Immature natural killer cell (primary cell): ENCODE measurements at places on chromosomes 3 and 15. TPM values are rescaled to one million over a fixed set of nuclear protein-coding genes. Genes with fewer than 3 reads are reported as not detected.

- DNase-seq, result no peak
Measured at GRCh38 chr3:61956236-61956635, 394.9 kb downstream of the PTPRG start.

DNA sequence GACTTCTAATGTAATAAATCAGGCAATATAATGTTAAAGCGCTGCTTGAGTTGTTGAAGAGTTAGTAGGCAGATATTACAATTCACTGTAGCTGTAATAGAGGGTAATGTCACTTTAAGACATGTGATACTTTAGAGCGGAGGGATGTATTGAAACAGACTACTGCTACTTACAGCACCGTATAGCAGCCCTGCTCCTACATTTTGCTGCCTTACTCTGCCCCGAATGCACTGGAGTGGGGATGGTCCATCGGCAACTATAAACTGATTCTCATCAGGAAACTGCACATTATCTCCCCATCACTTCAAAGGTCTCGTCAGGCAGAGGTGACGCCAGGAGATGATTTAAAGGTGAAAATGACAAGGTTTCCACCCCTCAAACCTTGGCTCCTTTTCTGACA, 349.7 kb upstream of the SUCLG2 start:
- DNase-seq, result no peak

DNA sequence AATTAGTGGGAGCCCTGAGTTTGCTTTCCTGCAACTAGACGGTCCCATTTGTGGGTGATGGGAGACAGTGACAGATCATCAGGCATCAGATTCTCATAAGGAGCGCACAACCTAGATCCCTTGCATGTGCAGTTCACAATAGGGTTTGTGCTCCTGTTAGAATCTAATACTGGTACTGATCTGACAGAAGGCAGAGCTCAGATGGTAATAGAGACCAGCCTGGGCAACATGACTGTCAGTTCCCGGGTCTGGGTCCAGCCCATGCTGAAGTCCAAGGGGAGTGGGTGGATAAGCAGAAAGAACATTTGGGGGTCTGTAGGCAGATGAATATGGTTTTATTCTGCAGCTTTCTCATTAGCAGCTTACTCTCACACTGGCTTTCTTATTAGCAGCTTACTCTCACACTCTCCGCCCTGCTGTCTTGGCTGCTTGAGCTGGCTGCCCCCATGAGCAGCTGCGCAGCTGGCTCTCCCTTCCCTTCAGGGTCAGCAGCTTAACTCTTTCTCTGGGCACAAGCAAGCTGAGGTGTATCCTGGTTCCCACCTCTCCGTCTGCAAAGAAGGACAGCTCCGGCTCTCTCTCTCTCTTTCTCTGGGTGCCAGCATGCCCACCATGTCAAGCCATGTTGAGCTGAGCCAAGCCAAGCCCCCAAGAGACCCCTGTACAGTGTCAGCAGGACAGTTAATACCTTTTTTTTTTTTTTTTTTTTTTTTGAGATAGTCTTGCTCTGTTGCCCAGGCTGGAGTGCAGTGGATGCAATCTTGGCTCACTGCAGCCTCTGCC, 46.5 kb downstream of the KLHDC8B start:
- DNase-seq, result no peak

- no peak for DNase-seq
Measured at GRCh38 chr15:65991721-65992483, 122.6 kb downstream of the RAB11A start.

DNA sequence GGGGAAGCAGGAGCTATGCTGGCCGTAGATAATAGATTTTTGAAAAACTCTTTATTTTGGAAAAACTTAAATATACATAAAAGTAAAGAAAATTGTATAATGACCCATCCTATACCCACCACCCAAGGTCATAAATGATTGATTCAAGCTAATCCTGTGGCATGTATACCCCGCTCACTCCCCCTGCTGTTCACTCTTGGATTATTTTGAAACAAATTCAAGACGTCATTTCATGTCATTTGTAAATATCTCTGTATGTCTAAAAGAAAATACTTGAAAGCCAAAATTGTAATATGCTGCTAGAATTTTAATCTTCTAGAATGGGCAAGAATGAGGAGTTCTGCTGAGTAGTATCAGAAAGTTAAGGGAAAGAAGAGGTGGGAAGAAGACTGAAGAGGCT, 241.7 kb downstream of the FEZF2 start:
- no peak for DNase-seq

DNA sequence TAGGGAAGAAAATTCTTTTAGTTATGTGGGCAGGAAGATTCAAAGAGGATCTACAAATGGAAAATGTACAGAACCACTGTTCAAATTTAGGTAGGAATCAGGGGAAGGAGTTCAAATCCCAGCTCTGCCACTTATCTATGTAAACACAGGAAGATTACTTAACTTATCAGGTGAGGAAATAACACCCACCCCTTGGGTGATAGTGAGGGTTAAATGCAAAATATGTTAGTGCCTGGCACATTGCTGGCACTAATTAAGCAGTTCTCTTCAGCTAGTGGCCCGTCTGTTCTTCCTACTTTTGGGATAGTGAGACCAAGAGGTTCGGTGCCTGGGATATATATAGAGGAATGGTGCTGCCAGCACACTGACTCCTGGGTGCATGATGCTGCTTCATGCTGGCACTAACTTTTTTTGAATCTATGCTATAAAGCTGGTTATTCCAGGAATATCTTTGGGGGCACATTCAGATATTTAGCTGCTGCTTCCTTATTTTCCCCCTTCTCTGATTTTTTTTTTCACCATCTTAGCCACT, 83.8 kb downstream of the XRN1 start:
- no peak for DNase-seq

DNA sequence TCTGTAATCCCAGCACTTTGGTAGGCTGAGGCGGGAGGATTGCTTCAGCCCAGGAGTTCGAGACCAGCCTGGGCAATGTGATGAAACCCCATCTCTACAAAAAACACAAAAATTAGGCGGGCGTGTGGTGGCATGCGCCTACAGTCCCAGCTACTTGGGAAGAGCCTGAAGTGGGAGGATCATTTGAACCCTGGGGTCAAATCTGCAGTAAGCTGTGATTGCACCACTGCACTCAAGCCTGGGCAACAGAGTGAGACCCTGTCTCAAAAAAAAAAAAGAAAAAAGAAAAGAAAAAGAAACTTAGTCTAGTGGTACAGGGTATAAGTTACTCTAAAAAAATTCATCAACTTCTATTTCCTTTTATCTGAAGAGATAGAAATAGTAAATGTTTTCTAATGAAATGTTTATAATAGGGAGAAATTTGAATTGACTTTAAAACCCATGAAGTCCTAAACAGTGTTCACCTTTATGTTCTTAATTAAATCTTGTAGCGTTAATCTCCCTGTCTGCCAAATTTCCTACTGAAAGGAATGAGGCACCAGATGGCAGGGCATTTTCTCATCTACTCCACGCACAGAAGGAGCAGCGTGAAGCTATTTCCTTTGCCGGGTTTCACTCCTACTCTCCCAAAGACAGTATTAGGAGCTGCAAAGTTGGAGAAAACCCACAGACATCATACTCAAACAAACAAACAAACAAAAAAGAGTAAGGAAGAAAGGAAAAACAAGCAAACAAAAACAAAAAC, 1.9 kb downstream of the PCLAF start:
- DNase-seq, result no peak

DNA sequence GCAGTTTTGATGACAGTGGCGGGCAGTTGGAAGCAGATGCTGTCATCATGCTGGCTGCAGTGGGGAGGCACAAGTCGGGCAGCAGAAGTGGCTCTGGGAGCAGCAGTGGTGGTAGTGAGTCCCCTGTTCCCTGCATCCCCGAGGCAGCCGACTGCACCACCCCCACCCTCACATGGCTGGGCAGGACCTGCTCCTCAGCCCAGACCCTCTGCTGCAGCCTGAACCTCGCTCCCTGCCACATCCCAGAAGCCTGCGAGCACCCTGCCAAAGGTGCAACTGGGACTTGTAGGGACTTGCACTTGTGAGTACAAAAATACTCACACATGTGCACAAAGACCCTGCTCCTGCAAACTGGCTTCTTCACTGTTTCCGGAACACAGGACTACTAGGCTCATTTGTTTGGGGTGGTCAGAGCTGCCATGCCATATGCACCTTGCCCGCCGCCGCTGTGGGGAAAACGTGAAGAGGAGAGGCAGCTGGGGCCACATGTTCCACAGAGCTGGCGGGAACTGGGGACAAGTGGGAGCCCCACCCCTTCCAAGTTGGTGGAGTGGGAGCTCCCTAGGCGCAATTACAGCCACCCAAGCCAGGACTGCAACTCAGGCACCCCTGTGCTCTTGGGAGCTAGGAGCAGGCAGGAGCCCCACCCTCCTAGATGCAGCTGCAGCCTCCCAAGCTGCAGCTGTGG, 2.2 kb downstream of the JMJD7 start:
- DNase-seq, result no peak

GRCh38 chr3:100033903-100034471, 80.3 kb downstream of the FILIP1L start:
- no peak for DNase-seq

GRCh38 chr3:46918634-46919033, 41.1 kb downstream of the PTH1R start:
- no peak for DNase-seq

DNA sequence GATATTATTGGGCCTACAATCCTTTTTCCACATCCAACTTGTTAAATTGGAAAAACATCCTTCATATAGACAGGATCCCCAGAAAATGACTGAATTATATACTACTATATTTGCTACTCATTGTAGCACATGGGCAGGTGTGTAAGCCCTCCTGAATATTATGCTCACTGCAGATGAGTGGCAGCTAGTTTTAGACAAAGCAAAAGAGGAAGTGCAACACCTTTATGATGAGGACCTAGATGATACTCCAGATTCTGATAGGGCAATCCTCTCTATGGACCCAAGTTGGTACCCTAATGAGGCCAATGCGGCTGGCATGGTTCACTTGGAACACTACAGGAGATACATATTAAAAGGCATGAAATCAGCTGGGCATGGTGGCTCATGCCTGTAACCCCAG, 119.1 kb upstream of the PLCL2 start:
- DNase-seq, result no peak

DNA sequence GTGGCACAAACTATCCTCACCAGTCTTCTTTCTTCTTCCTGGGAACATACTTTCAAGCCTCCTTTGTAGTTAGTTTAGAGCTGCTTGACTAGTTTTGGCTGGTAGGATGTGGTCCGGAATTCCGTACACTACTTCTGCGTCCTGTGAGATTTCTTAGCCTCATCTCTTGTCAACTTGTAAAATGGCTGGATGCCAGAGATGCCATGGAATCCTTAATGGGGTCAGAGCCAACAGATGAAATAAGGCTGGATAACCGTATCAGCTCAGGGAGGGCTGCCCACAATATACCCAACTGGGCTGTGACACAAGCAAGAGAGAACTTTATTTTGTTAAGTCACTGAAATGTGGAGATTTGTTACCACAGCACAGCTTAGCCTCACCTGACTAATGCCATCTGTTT, 466.9 kb upstream of the MDFIC2 start:
- no peak for DNase-seq

DNA sequence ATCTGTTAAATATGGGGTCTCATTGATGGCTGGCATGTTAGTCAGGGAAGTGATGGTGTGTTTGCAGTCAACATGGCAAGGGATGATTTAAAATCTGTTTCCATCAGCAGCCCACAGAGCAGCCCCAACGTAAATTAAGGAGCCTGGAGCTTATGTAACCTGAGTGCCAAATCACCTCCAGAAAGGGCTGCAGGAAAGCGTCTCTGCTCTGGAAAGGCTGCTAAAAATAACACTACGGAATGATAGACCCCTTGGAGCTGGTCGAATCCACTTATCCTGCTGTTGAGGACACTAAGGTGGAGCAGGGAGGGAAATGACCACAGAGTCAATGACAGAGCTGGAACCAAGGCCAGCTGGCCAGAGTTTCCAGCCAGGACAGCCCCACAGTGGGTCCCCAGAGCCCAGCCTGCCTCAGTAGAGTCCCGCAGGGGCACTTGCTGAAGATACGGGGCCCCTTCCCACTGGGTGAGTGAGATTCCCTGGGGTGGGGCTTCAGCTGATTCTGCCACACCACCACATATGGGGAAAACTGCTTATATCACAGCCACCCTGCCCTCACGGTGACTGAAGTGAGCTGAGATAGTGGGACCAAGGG, 63.5 kb downstream of the EPHB1 start:
- DNase-seq, result no peak

KCTD6 gene
- 12.9 TPM for polyA plus RNA-seq

TERC gene
- not detected for polyA plus RNA-seq

HDGFL3 gene
- polyA plus RNA-seq, result 21.6 TPM

ADGRG7 gene
- polyA plus RNA-seq, result not detected
